ENCODE measurements at places on chromosomes 13 and 19.
A peak's percentile ranks its signal among the peaks of the same experiment; 100 is the strongest.

GRCh38 chr13:50355797-50356196 is 340.6 kb downstream of the KCNRG start:
- H3K27ac ChIP-seq: no peak overlapping the region
- H3K36me3 ChIP-seq: no peaks in the 10 kb centered on the region
- DNase-seq: no peak
- peaks cover 42% of the 10 kb centered on the region for H3K4me1 ChIP-seq

GRCh38 chr13:39616087-39616694 is 13.2 kb upstream of the LHFPL6 start:
- H3K27ac ChIP-seq: no peak overlapping the region
- no peak for DNase-seq
- H3K36me3 ChIP-seq: no peaks in the 10 kb centered on the region
- H3K27me3 ChIP-seq: no peaks in the 10 kb centered on the region

- H3K4me3 ChIP-seq: peak overlapping the region; percentile 92
- peaks cover 24% of the 10 kb centered on the region for H3K4me1 ChIP-seq
- H3K27ac ChIP-seq: peak overlapping the region; percentile 72
- DNase-seq: peak; percentile 41
Measured at GRCh38 chr19:58545286-58546018, 1.6 kb downstream of the TRIM28 start.

DNA sequence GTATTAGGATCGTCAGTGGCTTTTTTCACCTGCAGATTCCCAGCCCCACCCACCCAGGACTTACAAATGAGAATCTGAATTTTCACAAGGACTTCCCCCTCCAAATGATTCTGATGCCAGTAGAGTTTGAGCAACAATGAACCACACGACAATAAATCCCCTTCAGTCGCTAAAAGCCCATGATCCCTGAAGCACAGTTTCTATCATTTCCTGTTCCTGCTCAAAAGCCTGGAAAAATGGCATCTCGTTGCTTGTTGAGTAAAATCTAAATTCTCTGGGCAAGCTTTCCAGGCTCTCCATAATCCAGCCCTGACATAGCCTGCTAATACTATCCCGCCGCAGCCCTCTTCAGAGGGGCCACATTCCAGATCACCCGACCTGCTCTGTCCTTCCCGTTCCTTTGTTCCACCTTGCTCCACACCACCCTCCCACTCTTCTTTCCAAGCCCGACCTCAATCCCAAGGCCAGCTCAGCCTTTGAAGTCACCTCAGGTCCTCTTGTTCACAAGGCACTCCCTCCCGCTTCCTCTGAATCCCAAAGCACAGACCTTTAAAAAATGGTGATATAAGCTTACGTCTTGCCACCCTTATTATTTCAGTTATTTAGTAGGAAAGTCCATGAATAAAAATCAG is 67.9 kb downstream of the NUFIP1 start:
- no peaks in the 10 kb centered on the region for H3K4me1 ChIP-seq
- no peaks in the 10 kb centered on the region for H3K27me3 ChIP-seq
- no peak for DNase-seq
- no peak overlapping the region for H3K4me3 ChIP-seq

Measured in chondrocyte (in vitro differentiated cells).